ENCODE measurements at places on chromosomes 7 and 10.

DNA sequence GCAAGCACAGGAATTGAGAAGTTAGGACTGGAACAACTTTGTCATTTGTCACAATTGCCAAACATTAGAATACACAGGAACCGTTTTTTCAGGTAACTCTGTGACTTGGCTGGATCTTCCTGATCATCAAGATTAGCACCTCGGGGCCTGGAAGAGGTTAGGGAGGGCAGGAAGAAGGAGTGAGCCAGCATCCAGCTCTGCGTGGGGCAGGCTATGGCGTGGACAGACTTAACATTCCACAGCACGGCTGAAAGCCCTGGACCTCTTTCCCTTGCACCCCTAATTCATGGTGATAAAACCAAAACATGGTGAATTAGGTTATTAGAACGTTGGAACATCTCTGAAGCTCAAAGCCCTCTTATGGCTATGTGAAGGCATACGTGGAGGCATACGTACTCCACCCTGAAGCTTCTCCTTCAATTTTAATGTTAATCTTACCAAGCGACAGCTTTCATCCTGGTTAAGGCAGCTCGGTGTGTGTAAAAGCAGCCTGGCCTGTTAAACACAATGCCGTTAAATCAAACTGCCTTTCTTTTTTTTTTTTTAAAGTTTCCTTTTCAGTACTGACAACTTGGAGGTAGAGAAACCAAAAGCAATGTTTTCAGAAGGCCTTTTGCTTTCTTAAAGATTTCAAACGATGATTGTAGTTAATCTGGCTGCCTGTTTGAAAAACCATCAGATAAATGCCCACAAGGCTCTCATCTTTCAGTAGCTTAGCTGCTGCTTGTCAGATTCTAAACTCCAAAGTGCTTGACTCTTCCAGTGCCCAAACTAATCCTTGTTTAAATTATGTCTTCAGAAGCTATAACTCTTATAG is 4.5 kb downstream of the GRK5 start:
- no peak for DNase-seq

DNA sequence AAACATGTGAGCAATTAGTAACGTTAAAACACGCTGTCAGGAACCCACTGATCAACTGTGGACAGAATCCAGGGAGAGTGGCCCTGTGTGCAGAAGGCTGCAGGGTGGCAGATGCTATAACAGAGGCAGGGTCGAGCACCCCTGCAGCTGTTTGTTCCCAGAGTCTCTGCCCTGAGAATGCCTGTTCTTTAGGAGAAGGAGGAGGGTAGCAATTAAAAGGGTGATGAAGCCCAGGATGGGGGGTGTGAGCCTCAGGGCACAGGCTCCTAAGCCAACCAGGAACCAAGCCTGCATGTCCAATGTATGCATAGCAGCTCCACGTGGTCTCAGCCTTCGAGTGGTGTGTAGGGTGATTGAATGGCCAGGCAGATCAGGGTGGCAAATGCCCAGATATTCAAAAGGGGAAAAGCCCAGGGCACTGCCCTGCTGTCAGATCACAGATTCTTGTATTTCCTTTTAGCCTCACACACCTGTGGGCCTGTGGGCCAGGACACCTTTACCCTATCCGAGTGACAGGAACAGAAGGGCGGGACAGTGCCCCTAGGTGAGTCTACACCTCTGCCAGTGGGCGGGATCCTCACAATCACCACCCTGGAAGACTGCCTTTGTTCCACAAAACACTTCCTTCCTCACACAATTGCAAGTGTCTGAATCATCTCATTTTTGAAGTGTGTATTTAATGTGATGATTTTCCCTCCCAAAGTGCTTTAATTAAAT is 7.3 kb downstream of the WDFY4 start:
- no peak for DNase-seq

GRCh38 chr7:130149281-130150139 is 55.7 kb downstream of the TMEM209 start:
- no peak for DNase-seq

- DNase-seq: no peak
Measured at GRCh38 chr7:8212638-8213037, 49.3 kb downstream of the ICA1 start.

GRCh38 chr10:30862486-30862885 is 169.2 kb downstream of the ZNF438 start:
- no peak for DNase-seq

DNA sequence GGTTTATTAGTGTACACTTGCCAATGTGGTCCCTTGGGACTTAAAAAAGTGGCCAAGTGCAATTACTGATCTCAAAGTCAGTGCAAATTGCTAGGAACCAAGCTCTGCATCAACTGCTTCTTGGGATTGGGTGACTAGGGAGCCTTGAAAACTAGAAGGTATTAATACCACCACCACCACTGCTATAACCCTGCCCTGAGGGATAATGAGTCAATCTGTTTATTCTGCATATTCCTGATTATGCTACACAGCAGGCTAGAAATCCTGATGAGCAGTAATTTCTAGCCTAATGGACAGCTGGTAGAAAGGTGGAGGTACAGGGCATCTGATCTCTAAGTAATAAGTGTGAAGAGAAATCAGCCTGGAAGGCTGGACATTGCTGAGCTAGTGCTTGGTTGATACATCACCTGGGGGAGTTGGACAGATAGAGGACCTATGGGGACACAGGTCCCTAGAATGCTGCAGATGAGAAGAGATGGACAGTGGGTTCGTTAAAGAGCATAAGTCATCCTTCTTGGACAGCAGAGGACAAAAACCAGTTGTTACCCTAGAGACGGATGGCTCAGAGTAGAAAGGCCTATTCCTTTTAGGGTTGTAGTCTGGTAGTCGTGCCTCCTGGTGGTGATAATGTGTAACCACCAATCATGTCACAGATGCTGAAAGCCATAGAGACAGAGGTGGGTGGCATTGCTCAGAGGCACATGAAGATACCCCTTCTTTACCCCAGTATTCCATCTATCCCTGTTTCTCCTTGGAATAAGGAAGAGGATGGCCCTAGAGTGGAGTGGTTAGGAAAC is 554.8 kb downstream of the SORCS1 start:
- no peak for DNase-seq

DNA sequence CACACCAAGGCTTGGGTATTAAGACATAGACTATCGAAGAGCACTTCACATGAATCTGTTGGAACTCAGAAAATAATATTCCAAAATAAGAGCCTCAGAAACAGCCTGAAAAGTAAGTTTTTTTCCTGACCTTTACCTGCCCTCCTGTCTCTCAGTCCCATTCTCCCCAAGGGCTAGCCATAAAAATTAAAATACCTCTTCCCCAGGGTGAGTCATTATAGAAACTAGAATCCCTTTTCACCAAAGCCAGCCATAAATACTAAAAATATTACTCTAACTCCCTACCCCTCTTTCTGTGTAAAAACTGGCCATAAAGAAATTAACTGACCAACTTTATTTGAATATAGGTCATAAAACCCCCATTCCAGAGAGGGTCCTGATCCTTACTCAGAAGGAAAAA is 87.9 kb upstream of the TMEM106B start:
- DNase-seq: no peak
